ENCODE measurements at places on chromosomes 6 and 20.

GRCh38 chr20:57685146-57685758, 24.6 kb downstream of the PMEPA1 start:
- DNase-seq: no peak

- DNase-seq: no peak
Measured at GRCh38 chr20:41391587-41392001, 25.0 kb upstream of the EMILIN3 start.

GRCh38 chr6:82084324-82084920, 163.1 kb downstream of the IBTK start:
- no peak for DNase-seq

DNA sequence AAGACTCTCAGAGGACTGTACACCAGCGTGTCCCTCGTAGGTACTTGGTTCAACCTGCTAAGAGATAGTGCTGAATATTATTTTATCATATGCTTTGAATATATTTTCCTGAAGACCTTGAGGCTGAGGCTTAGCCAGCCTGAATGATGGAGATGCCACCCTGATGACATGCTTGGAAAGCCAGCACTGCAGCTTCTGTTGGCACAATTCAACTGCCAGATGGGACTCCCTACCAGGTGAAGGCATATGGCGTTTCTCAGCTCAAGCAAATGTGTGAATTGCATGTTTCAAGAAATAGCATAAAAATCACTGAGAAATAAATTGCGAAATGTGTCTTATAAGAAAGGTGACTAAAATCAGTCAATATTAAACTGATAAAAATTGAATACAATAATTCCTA, 228.1 kb upstream of the CST7 start:
- DNase-seq: no peak

GRCh38 chr6:157879034-157879872, 56.2 kb downstream of the SNX9 start:
- no peak for DNase-seq

GRCh38 chr6:80325742-80326141, 219.3 kb downstream of the BCKDHB start:
- no peak for DNase-seq

- DNase-seq: no peak
Measured at GRCh38 chr6:76862936-76863335, 600.4 kb downstream of the HTR1B start.

- no peak for DNase-seq
Measured at GRCh38 chr6:88914895-88915598, 48.4 kb downstream of the RNGTT start.

GRCh38 chr6:347951-348859, 43.3 kb upstream of the IRF4 start:
- no peak for DNase-seq

GRCh38 chr6:41161851-41162552, 914 bp downstream of the TREM2 start:
- DNase-seq: no peak

GRCh38 chr6:33817489-33817888, 13.7 kb upstream of the MLN start:
- DNase-seq: no peak

- no peak for DNase-seq
Measured at GRCh38 chr6:72149715-72150114, 263.4 kb downstream of the RIMS1 start.

DNA sequence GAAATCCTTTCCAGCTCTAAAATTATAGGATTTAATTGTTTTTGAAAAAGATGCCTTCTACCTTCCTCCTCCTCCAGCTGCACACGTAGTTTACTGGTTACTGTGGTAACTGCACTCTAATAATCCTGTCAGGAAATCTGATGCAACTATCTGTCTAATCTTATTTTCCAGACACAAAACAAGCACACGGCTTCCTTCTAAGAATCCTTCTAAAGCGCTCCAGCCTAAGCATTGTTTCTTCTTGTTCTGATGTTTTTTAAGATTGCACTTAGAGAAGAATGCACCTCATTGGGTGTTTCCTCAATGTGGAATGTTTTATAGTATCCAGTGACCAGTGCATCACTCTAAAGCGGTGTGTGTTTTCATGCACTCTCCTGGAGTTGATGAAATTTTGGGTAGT, 63.6 kb downstream of the CARMIL1 start:
- DNase-seq: no peak

DNA sequence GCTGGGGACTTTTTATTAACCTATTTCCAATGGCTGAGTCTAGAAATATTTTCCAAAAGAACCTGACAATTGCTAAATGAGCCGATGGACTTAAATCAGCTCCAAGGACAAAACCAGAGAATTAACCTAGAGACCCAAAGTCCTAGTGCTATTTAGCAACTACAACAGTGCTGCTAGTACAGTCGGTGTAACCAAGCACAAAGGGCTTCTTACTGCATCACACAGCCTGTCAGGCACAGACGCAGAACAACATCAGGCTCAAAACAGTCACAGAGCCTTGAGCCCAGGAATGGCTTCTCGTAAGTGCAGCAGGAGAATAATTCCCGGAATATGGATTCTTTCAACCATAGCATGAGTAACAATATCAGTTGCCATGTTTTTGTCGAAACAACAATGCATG, 70.0 kb downstream of the GFOD1 start:
- no peak for DNase-seq

- no peak for DNase-seq
Measured at GRCh38 chr6:80637312-80637711, 530.8 kb downstream of the BCKDHB start.

GRCh38 chr6:138455746-138456400, 43.4 kb downstream of the NHSL1 start:
- DNase-seq: no peak

- DNase-seq: no peak
Measured at GRCh38 chr6:13527671-13528056, 40.3 kb upstream of the GFOD1 start.

DNA sequence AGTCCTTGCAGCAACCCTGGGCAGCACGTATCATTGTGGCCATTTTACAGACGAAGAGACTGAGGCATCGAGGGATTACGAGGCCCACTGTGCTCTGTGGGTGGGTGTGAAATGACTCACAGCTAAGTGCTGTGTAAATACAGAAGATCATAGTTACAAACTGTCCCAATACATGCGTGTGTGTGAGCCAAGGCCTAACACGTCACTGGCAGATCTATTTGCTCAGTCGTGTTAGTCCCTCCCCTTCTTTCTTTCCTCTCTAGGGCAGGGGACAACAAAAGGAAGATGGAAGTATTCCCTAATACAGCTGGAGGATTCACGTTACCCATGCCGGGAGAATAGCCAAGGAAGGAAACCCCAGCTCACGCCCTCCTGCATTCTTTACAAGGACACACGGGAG, 175.9 kb downstream of the CDC5L start:
- no peak for DNase-seq

- DNase-seq: no peak
Measured at GRCh38 chr20:34978092-34978744, 22.6 kb downstream of the MYH7B start.

GRCh38 chr20:18009116-18009515, 40.3 kb downstream of the MGME1 start:
- no peak for DNase-seq

GRCh38 chr20:8994045-8994444, 74.8 kb upstream of the PLCB4 start:
- DNase-seq: no peak

- DNase-seq: no peak
Measured at GRCh38 chr6:6599468-6599873, 11.0 kb downstream of the LY86 start.

DNA sequence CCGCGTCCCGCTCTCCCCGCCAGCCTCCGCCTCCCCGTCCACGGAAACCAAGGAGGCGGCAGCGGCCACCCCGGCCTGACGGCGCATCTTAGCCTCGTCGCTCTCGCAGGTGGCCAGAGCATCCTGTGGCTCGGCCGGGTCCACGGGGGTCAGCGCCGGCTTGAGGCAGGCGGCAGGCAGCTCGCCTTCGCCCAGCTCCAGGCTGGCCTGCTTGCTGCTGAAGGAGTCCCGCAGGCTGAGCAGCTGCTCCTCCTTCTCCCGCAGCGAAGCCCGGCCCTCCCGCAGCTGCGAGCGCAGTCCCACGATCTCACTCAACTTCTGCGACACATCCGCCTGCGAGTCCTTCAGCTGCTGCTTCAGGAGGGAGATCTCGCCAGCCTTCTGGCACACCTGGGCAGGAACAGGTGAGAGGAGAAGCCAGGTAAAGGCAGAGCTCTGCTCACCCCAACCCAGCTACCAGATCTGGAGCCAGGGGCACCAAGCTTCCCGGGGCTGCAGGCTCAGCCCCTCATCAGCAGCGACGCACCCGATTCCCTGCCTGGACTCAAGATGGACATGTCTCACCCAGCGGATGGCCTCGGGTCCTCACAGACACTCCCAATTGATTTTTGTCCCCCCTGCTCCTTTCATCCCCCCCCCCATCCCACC, 5.2 kb upstream of the FASTKD5 start:
- DNase-seq: no peak

DNA sequence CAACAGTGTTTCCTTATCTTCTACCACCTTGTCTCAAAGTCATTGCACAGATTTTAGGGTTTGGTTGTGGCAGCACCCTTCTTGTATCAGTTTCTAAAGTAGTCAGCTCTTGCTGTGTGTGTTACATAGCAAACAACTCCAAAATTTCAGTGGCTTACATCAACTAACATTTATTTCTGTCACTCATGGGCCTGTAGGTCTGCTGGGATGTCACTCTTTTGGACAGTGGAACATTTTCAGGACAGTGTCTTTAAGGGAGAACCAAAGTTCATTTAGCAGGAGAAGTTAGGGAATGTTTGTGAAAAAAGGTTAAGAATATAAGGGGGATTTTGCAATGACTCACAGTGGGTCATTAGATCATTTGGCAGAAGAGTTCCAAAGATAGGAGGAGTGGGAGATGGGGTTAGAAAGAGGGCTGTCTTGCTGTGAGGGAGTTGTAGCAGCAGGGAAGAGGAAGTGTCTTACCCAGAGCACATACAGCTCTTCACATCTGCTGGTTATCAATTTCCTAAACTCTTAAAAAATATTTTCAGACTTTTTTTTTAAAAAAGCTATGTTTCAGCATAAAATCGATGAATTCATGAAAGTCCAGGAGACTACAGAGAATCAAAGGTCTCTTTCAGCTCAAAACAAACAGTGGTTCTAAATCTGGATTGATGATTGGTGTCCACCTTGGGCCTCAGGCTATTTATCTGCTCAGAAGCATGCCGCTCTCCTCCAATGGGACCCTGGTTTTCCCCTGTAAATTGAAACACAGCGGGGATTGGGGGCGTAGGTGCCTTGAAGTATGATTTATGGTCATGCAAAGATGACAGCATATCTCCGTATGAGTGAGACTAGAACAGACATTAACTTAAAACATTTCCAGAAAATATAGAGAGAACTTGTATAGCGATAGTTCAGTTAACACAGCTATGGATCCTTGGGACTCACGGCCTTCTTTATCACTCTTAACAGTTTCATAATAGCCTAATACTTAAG, 117.3 kb downstream of the B3GAT2 start:
- DNase-seq: no peak

DNA sequence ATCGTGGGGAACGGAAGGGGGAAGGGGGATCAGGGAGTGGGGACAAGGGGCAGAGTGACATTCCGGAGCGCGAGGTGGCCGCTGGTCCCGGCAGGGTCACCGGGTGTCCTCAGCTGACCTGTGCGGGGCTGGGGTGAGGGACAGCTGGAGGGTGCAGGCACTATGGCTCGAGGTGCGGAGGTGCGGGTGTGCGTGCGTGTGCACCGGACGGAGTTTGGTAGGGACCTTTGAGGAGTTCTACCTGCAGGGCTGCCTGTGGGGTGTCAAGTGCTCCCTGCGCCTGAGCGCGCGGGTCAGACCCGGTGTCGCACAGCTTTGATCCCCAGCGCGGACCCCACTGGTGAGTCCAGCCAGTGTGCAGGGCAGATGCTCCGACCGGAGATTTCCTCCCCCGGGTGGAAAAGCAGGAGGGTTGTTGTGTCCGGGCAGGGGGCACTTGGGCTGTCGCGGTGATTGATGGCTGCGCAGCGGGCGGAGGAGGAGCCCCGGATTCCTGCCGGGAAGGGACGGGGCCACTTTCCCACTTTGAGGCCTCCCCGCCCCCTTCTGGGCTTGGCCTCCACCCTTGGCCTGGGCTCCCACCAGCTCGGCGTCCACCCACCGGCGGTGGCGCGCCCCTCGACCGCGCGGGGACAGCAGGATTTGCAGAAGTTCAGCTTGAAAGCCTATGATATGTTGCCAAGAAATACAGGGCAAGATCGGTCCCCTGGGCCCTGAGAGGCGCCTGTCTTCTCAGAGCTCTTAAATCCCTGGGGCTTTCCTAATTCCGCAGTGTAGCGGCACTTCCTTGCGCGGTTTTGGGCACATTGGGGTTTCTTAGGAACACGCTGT, 658 bp downstream of the RIN2 start:
- DNase-seq: no peak

DNA sequence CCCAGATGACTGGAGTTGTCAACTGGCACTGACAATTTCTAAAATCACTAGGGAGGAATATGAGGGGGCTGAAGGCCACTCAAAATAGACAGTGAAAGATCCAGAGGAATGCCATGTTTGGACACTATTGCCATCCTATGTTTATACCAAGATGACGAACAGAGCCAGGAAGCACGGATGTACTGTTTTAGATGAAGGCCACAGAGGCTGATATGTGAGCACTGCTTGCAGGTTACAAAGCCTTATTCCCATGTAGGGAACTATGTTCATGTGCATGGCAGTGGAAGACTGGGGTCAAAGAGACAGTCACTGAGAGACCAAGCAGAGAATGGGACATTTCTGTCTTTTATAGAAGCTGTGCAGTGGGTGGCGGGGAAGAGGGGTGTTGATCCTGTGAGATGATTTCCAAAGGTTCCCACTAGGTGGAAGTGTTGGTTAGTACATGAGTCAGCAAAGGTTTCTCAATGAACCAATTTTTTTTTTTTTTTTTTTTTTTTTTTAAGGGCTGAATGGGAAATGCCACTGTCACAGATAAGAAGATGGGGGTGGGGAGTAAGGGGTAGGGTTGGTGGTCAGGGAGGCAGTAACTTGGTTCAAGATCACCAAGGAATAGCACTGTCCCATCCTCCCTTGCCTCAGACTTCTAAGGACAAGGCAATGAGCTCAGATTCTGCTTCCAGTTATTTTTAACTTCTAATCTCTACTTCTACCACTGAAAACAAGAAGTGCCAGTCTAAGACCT, 46.7 kb upstream of the MOCS1 start:
- peak; percentile 2 for DNase-seq

- no peak for DNase-seq
Measured at GRCh38 chr20:53961527-53961926, 108.9 kb downstream of the BCAS1 start.

GRCh38 chr6:43075670-43076463, at the start of gene PTK7:
Gene PTK7, plus strand, starts transcription at chr6:43076314. Its CDS starts 175 bp downstream, at chr6:43076489.
- peak; percentile 9 for DNase-seq

DNA sequence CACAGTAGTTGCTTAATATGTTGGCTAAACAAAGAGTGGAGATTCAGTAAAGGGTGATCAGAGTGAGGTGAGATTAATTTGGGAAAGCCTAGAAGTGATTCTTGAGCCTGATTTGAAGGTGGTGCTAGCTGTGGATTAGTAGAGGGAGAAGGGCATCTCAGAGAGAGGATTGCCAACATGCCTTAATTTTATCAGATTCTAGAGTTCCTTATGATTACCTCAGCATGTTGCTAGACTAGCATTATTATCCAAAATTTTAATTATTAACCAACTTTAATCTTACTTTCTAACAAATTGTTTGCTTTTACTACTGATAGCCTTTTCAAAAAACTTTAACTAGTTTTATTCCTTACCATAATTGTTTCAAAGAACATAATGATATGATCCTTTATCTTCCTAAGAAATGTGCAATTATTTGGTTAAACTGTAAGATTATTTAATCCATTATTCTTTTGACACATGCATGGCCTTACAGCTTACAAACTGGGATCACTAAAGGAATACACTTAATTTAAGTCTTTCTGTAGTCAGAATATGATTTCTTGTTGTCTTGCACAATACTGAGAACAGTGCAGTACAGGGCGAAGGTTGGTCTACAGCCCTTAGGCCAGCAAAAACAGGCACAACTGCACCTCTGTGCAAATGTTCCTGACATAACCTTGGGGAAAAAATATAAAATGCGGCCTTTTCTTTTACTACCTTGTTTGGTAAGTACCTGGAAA, 88.9 kb downstream of the SLC16A10 start:
- no peak for DNase-seq

Data from stimulated activated CD4-positive, alpha-beta T cell treated with anti-CD3 and anti-CD28 coated beads, Interleukin-12 subunit alpha, Interleukin-12 subunit beta, amount 100 ng/mL, for 48 hours (primary cell).